ENCODE measurements at places on chromosomes 11 and 22.

- no peak for DNase-seq
Measured at GRCh38 chr11:62479631-62480201, 60.9 kb downstream of the SCGB1A1 start.

DNA sequence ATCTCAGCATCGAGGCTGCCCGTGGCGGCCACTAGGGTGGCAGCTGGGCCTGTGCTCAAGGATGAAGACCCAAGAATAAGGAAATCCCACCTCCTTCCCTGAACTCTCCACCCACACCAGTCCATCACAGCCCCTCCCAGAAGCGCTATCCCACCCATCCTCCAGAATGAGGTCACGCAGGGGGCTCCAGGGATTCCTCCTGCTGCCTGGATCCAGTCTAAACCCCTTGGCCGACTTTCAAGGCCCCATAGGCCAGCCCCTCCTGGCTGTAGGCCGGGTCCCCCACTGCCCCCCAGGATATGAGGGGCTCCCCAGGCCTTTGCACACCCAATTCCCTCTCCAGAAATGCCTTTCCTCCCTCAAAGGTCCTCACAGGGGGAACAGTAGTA, 19.0 kb upstream of the SCGB1A1 start:
- no peak for DNase-seq

DNA sequence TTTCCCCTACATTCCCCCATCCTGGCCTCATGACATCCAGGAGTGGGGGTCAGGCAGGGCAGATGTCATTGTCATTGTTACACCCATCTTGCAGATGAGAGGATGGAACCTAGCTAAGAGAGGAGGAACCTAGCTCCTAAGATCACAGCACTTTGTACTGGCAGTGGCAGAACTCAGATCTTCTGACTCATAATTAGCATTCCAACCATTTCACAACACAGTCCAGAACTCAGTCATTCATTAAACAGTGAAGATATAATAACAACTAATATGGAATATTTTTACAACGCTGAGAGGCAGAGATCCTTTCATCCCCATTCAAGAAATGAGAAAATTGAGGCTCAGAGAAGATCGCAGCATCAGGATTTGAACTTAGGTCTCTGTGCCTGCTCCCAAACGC, 127.8 kb downstream of the CHST1 start:
- no peak for DNase-seq

- DNase-seq = peak; percentile 18
Measured at GRCh38 chr11:72924568-72925190, 110.5 kb downstream of the ATG16L2 start.

GRCh38 chr22:40240160-40240559, 62.4 kb downstream of the TNRC6B start:
- DNase-seq = no peak

DNA sequence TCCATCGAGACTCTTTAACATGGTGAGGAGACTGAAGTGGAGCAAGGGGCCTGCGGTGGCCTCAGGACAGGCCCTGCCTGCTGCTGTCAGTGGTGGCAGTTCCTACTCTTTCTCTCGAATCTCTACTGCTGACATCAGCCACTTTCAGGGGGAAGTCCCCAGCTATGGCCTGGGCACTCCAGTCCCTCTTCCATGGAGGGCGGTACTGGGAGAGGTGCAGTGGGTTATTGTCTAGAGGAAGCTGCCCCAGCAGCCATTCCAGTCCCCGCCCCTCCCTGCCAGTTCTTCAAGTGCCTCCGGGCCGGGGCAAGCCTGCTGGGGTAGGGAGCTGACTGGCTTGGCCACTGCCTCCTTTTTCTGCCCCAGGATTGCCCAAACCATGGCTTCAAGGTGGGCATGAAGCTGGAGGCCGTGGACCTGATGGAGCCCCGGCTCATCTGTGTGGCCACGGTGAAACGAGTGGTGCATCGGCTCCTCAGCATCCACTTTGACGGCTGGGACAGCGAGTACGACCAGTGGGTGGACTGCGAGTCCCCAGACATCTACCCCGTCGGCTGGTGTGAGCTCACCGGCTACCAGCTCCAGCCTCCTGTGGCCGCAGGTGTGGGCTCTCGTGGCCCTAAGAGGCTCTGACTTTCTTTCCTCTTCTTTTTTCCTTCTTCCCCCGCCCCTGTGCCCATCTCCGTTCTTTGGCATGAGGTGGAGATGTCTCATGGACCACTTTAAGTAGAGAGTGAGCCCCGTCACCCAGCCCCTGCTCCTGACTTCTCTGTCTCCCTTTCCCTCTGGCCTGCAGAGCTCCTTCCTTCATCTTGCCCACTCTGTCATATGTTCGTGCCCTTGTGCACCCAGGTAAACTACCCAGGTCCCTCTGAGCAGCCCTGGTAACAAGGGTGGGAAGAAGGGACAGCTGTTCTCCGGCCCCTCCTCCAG, 13.7 kb downstream of the CHADL start:
- no peak for DNase-seq
